ENCODE measurements at places on chromosomes 6 and 20.
A peak's percentile ranks its signal among the peaks of the same experiment; 100 is the strongest.

GRCh38 chr20:4635781-4636180 is 85.9 kb upstream of the PRND start:
- DNase-seq: no peak

DNA sequence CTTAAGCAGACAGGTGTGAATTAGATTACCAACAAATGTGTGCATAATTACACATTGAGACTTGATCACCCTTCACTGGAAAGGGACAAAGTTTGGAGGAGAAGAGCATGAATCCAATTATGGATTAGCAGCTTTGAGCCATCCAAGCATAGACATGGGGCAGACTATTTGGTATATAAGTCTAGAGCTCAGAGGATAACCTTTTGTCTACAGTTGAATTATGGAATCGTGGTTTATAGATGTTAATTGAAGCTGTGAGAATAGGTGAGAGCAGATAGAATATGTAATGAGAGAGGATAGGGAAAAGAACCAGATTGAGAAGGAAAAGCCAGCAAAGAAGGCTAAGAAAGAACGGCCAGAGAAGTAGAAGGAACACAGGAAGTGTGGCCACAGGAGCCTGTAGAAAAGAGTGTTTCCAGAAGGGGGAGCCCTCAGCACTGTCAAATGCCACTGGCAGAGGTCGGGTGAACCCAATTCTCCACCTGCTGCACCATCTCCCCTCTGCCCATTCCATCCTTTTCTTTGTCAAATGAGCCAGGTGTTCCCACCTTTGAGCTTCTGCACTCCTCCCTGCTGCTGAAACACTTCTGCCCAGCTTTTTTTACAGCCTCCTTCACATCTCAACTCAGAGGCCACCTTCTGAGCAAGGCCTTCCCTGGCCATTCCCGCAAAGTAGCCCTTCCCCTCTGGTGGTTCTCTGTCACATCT is 7.3 kb downstream of the DNTTIP1 start:
- DNase-seq: peak; percentile 60

DNA sequence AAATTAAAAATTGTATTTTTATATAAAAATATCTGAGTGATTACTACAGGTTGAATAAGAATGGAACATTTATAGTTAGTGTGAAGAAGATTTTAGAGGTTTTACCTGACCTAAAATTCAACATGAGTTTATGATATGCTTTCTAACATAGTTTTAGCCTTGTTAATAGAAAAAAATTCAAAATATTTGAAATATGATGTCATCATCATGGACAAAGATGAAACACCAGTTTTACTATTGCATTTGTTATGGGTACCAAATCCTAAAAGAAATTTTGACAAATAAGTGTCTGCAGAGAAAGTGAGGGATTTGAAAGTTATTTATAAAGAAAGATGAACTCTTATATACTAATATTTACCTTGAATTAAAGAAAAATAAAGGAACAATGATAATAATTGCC is 479.7 kb downstream of the TBC1D32 start:
- DNase-seq: no peak

GRCh38 chr6:53199156-53199555 is 50.5 kb upstream of the GCM1 start:
- DNase-seq: no peak

DNA sequence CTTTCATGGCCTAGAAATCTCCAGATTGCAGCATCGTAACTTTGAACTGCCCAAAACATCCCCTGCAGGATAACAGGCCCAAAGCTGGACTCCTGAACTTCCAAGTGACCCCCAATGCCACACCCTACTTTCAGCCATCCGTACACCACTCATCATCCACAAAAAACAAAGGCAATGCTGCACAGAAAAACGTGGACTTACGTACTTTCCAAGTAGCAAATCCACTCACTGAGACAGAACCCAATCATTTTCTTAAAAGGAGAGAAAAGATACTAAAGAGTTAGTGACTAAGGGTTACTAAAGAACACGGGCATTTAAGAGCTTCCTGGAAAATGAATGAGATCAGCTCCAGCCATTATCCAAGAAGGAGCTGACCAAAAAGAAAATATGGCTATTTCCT is 211.0 kb downstream of the WDR27 start:
- no peak for DNase-seq

DNA sequence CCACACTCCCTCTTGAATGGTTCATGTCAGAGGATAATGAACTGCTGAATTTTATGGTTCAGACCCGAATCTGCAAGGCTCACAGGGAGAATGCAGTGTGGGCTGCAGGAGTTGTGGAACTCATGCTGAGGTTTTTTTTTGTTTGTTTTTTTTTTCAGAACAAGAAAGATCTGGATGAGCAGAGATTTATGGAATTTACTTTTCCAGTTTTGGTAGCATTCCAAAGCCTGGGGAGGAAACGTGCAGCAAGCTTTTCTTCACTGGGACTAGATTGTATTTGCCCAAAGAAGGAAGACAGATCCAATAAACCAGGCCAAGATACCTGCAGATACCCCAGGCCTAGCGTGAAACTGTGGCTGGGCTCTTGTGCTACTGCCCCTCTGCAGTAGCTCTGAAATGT is 223.9 kb upstream of the TAB2 start:
- DNase-seq: no peak

DNA sequence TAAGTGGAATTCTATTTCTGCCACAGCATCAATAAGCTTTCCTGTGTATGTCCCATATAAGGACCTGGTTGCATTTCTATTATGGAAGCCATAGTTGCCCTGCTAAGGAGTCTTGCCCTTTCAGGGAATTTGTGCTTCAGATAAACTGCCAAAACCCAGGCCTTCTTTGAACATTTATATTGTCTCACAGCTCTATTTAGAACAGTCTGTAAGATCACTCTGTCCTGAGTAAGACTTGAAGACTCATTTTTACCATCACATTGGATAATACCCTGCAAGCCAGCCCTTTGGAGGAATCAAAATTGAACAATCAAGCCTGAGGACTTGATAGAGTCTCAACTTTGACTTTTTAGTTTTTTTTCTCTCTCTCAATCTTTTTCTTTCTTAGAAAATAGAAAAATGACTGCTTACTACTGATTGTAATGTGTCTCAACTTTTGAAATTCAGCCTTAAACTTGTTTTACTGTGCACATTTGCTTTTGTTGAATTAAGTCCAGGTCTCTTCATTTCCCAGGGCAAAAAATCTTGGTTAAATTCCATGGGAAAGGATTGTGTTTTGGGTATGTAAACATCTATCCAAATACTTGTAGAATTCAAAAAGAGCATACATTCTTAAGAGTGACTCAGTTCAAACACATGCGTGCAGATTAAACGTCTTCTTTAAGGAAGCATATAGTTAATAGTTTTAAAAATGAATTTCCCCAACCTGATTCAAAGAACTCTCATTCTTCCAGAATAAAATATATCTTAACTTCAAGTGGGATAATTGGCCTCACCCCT is 91.2 kb downstream of the PLCB1 start:
- no peak for DNase-seq

GRCh38 chr6:6793388-6794250 is 205.1 kb downstream of the LY86 start:
- DNase-seq: no peak

DNA sequence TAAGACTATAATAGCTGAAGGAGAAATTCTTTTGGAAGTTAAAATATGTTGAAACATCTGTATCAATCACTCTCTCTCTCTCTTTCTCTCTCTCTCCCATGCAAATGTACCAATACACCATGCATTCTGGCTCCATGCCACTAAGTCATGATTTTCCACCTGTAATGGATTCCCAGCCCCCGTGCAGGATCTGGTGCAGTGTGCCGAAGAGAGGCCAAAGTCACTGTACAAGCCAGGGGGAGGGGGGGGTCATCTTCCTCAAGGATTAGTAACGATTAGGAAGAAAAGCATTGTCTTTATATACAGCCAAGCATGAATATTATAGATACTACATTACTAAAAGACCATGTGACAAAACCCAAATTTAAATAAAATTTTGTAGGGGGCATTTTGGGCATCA is 725.1 kb downstream of the KIF16B start:
- DNase-seq: no peak

- peak; percentile 6 for DNase-seq
Measured at GRCh38 chr6:138404666-138405337, 779 bp downstream of the HEBP2 start.

DNA sequence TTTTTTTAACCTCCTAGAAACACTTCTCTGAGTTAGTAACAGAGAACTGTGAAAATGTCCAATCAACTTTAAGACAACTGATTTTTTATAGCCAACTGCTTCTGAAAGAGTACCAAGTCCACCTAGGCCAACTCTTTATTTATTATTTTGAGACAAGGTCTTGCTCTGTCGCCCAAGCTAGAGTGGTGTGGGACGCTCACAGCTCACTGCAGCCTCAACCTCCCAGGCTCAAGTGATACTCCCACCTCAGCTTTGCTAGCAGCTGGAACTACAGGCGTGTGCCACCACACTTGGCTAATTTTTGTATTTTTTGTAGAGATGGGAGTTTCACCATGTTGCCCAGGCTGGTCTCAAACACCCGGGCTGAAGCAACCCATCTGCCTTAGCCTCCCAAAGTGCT is 331.6 kb downstream of the RNGTT start:
- DNase-seq: no peak

DNA sequence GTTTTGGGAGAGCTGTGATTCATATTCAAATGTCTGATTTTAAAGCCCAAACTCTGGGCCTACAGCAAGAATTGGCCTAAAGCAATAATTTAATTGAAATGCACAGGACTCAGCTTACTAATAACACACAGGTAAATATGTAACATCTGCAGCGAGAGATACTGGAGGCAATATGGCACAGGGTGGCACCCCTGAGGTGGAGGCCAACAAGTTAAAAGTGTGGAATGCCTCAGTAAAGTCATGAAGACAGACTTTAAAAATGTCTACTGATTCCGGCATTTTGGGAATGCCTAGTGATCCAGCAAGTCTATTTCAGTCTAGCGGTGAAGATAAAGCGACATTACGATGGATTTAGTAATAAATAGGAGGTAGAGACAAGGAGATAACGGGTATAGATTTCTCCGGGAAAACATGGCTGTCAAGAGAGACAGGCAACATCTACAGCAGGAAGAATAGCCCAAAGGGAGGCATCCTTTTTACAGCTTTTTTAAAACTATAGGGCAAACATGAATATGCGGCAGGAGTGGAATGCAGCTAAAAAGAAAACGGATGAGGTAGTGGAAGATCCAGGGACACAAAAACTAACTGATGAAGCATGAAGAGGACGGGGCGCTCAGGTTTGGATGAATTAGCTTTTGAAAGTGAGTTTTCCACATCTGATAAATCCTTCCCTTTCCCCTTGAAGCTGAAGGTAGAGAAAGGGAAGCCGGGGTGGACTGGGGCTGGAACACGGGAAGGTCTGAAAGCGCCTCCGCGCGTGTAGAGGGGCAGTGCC is 1.2 kb downstream of the NANP start:
- no peak for DNase-seq

Data from stimulated activated CD4-positive, alpha-beta T cell treated with anti-CD3 and anti-CD28 coated beads, Interleukin-1b, Interleukin-23, amount 100 ng/mL, for 4 hours (primary cell).